ENCODE measurements at places on chromosomes 2 and 18.

DNA sequence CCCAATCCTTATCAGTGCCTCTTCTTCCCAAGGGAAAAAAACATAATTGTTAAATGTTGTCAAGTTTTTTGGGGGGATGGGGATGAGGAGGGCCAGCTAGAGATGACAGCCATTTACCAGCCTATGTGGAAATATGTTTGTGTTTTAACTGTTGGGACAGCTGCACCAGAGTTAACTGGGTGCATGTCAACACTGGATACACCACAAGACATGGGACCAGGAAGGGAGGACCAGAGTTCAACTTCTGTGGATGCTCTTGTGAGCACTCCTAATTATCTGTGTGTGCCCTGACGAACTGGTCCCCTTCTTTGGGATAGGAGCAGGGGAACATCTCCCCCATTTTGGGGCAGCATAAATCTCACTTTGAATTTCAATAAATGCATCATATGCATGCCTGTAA lies 66.1 kb upstream of the FZD5 start:
- DNase-seq, result no peak

DNA sequence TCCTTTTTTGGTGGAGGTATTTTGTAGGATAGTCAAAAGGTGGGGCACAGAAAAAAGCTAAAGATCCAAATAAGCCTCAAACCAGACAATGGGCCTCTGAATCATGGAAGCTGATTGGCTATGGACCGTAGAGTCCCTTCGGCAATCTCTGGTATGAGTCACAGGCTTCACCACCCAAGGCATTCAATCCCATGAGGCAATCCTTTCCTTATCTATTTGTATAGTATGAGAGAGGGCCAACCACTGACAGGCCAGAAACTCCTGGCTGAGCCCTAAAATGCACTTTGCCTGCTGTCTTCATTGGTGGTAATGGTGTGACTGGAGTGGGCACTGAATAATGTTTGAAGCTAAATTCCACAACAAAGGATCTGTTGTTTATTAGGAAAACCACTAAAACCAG lies 38.7 kb upstream of the MEX3C start:
- DNase-seq, result no peak

DNA sequence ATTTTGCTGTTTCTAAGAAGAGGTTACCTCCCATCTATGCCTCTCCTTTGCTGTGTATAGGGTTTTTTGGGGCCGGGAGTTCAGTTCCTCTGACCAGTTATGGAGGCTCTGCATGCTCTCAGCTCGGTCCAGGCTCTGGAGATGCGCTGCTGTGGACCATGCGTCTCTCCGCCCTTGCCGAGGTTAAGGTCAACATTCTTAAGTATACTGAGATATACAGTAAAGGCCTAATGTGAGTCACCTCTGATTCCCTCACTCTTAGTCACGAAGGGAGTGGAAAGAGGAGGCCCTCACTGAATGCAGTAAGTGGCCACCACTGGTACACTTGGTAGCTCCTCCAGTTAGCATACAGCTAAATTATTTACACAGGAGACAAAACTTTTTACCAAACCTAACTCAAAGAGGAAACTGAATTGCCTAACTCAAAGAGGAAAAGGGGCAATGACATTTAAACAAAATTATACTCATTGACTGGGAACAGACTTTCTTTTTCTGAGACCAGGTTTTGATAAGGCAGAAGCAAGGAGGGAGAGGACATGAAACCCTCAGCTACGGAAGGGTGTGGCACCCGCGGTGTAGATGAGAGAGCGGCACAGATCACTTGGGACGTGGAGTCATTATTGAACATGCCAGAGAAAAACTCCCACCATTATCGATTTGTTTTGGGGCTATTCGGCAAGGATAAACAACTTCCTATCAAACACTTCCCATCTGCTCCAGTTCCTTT lies 98.7 kb downstream of the COPS8 start:
- DNase-seq, result no peak

- DNase-seq, result no peak
These were observed 55.4 kb downstream of the EML4 start for GRCh38 chr2:42224422-42225067.
